Glutamatergic neuron (in vitro differentiated cells): ENCODE measurements at places on chromosomes 6 and 20. TPM values are rescaled to one million over a fixed set of nuclear protein-coding genes. Genes with fewer than 3 reads are reported as not detected.

Gene LTA
- not detected for total RNA-seq

Gene CRISP3
- not detected for total RNA-seq

Gene ZNF831
- not detected for total RNA-seq

Gene MLIP
- total RNA-seq: 0.44 TPM

Gene CTNNBL1
- total RNA-seq: 58.0 TPM

DNA sequence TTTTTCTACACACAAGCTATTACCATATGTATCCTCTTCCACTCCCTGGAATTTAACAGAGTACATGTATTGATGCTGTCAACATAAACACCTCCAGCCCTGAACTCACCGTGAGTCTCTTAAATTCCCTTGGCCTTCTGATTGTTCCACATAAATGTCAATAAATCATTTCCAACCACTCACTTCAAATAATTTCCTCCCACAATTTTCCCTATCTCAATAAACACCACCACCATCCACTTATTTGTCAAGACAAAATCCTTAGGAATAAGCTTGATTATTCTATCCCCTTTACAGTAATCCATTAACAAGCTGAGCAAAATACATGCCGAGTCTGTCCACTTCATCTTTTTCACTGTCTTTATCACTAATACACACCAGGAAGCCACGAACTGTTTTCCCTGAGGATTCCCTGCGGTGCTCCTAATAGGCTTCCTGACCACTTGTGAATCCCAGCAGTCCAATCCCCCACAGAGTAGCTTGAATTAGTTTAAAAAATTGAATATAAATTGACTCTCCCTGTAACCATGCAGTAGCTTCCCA, 19.2 kb downstream of the HLA-DRB1 start:
- no peaks in the 10 kb centered on the region for H3K4me1 ChIP-seq
- no peak overlapping the region for H3K27ac ChIP-seq
- DNase-seq: no peak
- H3K4me3 ChIP-seq: no peak overlapping the region
- H3K36me3 ChIP-seq: no peaks in the 10 kb centered on the region

- H3K4me1 ChIP-seq: peaks cover 6% of the 10 kb centered on the region
- no peaks in the 10 kb centered on the region for H3K36me3 ChIP-seq
- H3K27ac ChIP-seq: no peak overlapping the region
These were observed 105.9 kb downstream of the GRM4 start for GRCh38 chr6:34039943-34040342.

GRCh38 chr20:19758133-19758500, at the start of gene RIN2:
TSS of gene RIN2 (plus strand) at chr20:19758258. CDS start at chr20:19889602, 131,344 bp downstream.
- H3K27me3 ChIP-seq: peaks cover 8% of the 10 kb centered on the region
- DNase-seq: no peak
- H3K27ac ChIP-seq: peak within 1 kb of the TSS; percentile 98
- H3K36me3 ChIP-seq: peaks cover 5% of the 10 kb centered on the region

DNA sequence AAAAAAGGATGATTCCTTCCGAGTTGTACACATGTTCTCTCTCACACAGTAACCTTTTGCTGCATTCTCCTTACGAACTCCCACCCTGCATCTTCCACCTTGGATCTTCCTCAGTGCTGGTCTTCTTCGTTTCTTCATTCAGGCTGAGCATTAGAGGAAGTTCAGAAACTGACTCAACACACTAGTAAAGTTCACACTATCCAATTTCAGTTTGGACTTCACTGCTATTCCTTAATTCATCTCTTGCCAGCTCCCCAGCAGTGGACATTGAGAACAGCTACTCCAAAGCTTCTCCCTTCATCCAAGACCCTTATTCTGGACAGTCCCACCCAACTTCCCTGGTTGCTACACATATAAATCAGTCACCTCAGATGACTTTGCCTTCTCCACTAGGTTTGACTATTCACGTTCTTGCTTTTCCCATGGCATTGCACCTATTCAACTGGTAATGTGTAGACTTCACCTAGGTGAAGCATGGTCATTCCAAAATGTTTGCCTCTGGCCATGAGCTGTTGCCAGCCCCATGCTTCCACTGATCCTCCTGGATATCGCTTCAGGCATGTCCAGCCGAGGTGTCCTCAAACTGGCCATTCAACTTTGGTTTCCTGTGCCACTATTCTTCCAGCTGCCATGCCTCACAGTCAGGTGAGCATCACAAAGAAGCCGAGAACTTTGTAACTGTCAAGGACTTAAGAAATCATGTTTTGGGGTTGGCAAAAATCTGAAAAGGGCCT, 103.9 kb upstream of the EMILIN3 start:
- peaks cover 19% of the 10 kb centered on the region for H3K4me1 ChIP-seq
- H3K4me3 ChIP-seq: no peak overlapping the region
- H3K27ac ChIP-seq: no peak overlapping the region
- peaks cover 2% of the 10 kb centered on the region for H3K27me3 ChIP-seq
- H3K36me3 ChIP-seq: no peaks in the 10 kb centered on the region

DNA sequence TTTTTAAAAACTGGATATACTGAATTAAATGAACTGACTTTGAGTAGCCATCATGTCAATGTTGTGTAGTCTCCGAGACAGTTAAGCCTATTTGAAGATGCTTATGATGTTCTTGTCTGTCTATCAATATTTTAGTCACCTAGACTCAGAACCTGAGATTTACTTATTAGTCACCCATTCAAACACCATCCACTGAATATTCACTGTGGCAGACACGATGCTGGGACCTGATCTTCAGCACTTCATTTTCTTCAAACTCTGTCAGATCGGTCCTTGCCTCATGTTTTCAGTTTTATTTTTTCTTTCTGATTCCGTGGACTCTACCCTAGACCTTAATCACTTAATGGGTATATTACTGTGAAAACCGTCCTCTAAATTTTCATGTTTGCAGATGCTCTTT, 123.7 kb upstream of the MCHR2 start:
- DNase-seq: no peak
- no peak overlapping the region for H3K27ac ChIP-seq
- H3K4me1 ChIP-seq: peaks cover 26% of the 10 kb centered on the region
- peaks cover 1% of the 10 kb centered on the region for H3K27me3 ChIP-seq
- no peaks in the 10 kb centered on the region for H3K36me3 ChIP-seq
- H3K4me3 ChIP-seq: no peak overlapping the region

DNA sequence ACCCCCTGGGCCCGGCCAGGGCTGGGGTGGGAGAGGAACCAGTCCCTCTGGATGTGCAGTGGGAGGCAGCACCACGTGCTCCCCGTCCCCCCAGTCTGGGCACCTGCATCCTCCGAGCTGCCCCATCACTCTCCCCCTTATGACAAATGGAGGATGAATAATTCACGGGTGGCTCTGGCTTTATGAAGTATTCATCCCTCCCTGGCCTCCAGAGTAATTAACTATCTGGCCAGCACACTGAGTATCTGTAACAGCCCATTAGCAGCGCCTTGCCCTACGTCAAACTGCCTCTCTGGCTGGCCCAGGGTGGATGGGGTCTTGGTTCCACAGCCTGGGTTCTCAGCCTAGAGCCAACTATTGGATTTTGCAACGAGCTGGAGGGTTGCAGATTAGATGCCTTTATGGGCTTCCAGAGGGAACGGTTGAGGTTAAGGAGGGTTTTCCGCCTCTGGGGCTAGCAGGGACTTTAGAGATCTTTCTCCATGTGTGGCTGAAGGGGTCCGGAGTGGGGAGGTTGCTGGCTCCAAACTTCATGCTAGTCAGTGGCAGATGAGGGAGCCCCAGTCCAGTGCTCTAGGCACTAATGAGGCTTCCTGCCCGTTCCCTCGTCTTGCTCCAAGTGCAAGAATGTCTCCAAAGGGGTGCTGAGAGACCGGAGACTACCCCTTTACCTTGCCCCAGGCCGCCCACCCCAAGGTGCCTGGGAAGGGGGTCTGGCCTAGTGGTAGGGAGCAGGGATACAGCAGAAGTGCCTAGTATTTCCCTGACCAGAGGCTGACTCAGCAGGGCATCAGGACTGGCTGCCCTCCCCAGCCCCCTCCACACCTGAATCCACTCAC, 53.5 kb upstream of the MLN start:
- DNase-seq: no peak
- no peak overlapping the region for H3K4me3 ChIP-seq
- no peak overlapping the region for H3K27ac ChIP-seq
- peaks cover 19% of the 10 kb centered on the region for H3K4me1 ChIP-seq
- H3K27me3 ChIP-seq: peaks cover 8% of the 10 kb centered on the region

DNA sequence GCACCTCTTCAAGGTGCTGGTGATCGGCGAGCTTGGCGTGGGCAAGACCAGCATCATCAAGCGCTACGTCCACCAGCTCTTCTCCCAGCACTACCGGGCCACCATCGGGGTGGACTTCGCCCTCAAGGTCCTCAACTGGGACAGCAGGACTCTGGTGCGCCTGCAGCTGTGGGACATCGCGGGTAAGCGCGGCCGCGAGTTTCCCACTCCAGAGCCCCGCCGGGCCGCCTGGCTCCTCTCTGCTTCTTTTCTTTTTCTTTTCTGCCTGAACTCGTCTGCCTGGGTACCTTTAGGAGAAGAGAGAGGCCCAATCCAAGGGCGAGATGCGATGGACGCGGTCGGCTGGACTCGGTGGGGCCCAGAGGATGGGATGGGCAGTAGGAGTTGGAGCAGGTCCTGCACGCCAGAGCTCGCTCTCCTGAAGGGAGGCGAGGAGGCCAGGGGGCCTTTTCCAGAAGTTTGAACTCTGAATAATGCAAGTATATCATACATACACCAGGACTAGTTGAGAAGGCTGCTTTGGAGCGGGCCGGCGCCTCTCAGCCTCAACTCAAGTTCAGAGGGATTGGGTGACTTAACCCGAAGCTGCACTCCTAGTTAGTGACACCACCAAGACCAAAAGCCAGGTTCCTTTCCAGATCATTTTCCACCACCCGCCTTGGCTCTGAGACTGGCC, 445 bp downstream of the RAB32 start:
- no peaks in the 10 kb centered on the region for H3K36me3 ChIP-seq
- H3K27me3 ChIP-seq: peaks cover 3% of the 10 kb centered on the region
- peak; percentile 47 for DNase-seq
- peaks cover 8% of the 10 kb centered on the region for H3K4me1 ChIP-seq

- H3K27me3 ChIP-seq: peaks cover 6% of the 10 kb centered on the region
- H3K36me3 ChIP-seq: no peaks in the 10 kb centered on the region
- peak overlapping the region; percentile 52 for H3K27ac ChIP-seq
- H3K4me1 ChIP-seq: peaks cover 4% of the 10 kb centered on the region
- DNase-seq: no peak
These were observed 1.2 kb downstream of the ZNF335 start for GRCh38 chr20:45970646-45971424.

DNA sequence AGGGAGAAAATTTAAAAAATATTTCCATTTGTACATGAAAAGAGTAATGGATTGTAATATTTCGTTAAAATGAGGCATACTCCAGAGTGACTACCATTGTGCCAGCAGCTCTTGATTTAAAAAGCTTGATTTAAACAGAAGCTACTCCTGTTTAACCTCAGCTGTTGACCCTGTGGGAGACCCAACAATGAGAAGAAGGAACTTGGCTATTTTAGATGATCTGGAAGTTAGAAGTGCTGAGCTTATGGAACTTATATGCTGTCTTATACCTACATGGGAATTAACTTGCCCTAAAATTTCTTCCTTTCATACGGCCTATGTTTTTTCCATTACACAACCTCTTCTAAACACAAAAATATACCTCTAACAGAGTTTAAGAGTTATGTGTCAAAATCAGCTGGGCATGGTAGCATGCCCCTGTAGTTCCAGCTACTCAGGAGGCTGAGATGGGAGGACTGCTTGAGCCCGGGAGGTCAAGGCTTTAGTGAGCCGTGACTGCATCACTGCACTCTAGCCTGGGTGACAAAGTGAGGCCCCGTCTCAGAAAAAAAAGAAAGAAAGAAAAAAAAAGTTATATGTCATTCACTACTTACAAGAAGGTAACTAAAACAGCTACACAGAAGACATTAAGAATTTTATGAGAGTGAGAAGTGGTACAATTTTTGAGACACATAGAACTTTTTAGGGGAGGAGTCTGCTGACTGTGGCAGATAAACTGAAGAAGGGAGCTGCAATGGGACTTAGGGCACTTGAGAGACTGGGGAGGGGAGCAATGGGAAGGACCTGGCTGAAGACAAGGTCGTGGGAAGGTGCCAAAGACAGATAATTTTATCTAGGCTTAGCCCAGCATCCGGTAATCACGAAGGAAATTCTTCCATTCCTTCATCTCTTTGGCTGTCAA, 139.9 kb downstream of the MYB start:
- H3K27ac ChIP-seq: no peak overlapping the region
- H3K27me3 ChIP-seq: no peaks in the 10 kb centered on the region
- no peak for DNase-seq

DNA sequence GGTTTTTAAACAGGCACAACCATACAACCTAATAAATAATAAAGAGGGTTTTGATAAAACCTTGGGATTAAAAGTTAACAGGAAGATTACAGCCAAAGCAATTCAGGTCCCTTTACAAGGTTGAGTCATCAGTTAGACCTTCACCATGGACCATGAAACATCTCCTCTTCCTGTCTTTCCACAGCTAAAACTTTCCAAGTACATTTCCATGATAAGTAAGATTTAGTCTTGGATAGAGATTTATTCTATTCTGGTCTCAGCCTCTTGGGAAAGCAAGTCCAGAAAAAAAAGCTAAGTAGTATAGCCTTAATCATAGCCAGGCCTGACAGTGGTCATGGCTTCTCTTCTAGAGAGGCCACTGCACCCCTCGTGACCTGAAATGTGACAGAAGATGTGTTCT, 2.9 kb upstream of the PRSS35 start:
- H3K4me3 ChIP-seq: no peak overlapping the region
- no peak for DNase-seq
- H3K27me3 ChIP-seq: no peaks in the 10 kb centered on the region
- no peak overlapping the region for H3K27ac ChIP-seq

- H3K4me1 ChIP-seq: peaks cover 2% of the 10 kb centered on the region
- no peak overlapping the region for H3K27ac ChIP-seq
- H3K36me3 ChIP-seq: peaks cover 5% of the 10 kb centered on the region
- DNase-seq: no peak
- peaks cover 20% of the 10 kb centered on the region for H3K27me3 ChIP-seq
These were observed 1.8 kb upstream of the TTBK1 start for GRCh38 chr6:43241446-43241845.

DNA sequence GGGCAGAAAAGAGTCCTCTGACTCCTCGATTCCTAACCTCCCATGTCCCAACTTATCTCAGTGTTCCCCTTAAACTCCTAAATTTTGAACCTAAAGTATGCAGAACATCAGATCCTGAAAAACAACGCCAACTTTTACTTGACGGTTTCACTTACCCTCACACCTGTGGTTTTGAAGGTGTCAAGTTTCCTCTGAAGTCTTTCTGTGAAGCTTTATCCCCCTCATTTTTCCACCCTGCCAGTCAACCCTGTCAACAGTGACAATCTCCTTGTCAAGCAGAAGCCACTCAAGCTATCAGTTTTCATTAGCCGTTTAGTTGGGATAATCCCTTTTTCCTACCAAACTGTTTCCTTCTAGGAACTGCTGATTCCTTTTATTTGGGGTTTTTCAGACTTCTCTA, 245.4 kb upstream of the PREP start:
- no peaks in the 10 kb centered on the region for H3K27me3 ChIP-seq
- DNase-seq: no peak
- H3K4me3 ChIP-seq: no peak overlapping the region
- no peaks in the 10 kb centered on the region for H3K4me1 ChIP-seq
- no peaks in the 10 kb centered on the region for H3K36me3 ChIP-seq

DNA sequence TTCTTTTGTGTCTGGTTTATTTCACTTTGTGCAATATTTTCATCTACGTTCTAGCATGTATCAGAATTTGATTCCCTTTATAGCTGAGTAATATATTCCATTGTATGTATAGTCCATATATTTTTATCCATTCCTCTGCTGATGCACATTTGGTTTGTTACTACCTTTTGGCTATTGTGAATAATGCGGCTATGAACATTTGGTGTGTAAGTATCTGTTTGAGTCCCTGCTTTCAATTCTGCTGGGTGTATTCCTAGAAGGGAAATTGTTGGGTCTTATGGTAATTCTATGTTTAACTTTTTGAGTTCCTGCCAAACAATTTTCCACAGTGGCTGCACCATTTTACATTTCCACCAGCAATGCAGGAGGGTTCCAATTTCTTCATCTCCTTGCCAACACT, 52.4 kb downstream of the DNAH8 start:
- no peak overlapping the region for H3K27ac ChIP-seq
- no peaks in the 10 kb centered on the region for H3K4me1 ChIP-seq
- no peak overlapping the region for H3K4me3 ChIP-seq
- H3K27me3 ChIP-seq: no peaks in the 10 kb centered on the region
